ENCODE measurements at places on chromosomes 11 and 22.

GRCh38 chr22:41000941-41001721 is 50.0 kb downstream of the RBX1 start:
- no peak for DNase-seq

- no peak for DNase-seq
These were observed 33.7 kb upstream of the USP47 start for GRCh38 chr11:11807811-11808782.

DNA sequence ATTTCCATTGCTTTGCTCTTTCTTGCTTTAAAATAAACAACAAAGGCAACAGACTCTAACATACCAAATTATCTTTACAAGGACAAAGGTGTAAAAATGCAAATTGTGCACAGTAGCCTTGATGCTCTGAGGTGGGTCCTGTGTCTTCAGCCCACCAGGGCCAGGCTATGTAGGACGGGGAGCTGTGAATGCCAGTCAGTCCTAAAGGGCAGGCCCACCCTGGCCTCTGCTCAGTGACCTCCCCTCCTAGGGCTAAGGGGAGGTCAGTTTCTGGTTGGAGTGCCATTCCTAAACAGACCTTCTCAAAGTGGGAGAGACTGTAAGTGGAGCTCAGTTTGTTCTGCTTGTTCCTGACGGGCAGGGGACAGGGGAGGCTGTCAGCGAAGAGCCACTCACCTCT is 78.0 kb upstream of the SUSD2 start:
- no peak for DNase-seq

- no peak for DNase-seq
These were observed 200.7 kb upstream of the TBCEL start for GRCh38 chr11:120823159-120823558.

DNA sequence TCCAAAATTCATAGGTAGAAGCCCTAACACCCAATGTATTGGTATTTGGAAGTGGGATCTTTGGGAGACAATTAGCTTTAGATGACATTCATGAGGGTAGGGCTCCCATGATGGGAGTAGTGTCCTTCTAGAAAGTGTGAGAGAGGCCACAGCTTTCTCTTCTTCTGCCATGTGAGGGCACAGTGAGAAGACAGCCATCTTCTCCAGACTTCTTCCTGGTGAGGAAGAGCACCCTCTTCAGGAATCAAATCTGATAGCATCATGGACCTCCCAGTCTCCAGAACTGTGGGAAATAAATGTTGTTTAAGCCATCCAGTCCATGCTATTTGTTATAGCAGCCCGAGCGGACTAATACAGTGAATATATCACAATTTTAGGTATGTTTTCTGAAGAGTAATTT is 96.9 kb downstream of the CNTN5 start:
- DNase-seq = no peak

- DNase-seq = no peak
These were observed at the start of gene RAB38 for GRCh38 chr11:88174709-88175568. TSS of gene RAB38 (minus strand) at chr11:88175443. CDS start at chr11:88175384, 59 bp downstream.

- DNase-seq = no peak
These were observed 556.3 kb upstream of the ANO3 start for GRCh38 chr11:25775603-25776002.

DNA sequence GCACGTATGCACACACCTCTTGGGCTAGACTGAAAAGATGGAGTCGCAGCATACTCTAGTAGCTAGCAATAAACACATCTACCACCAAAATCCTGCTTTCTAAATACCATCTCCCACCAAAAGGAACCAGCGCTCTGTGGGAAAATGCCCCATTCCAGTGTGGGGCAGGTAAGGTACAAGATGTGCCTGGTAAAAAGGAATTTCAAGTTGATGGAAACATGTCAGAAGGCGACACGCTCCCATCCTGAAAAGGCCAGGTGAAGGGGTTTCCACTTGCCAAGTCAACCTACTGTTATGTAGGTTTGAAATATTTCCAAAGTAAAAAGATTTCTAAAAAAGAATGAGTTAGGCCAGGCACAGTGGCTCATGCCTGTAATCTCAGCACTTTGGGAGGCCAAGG is 8.8 kb downstream of the DGCR2 start:
- no peak for DNase-seq

GRCh38 chr11:66006891-66007176 is 4.5 kb downstream of the BANF1 start:
- DNase-seq = no peak

DNA sequence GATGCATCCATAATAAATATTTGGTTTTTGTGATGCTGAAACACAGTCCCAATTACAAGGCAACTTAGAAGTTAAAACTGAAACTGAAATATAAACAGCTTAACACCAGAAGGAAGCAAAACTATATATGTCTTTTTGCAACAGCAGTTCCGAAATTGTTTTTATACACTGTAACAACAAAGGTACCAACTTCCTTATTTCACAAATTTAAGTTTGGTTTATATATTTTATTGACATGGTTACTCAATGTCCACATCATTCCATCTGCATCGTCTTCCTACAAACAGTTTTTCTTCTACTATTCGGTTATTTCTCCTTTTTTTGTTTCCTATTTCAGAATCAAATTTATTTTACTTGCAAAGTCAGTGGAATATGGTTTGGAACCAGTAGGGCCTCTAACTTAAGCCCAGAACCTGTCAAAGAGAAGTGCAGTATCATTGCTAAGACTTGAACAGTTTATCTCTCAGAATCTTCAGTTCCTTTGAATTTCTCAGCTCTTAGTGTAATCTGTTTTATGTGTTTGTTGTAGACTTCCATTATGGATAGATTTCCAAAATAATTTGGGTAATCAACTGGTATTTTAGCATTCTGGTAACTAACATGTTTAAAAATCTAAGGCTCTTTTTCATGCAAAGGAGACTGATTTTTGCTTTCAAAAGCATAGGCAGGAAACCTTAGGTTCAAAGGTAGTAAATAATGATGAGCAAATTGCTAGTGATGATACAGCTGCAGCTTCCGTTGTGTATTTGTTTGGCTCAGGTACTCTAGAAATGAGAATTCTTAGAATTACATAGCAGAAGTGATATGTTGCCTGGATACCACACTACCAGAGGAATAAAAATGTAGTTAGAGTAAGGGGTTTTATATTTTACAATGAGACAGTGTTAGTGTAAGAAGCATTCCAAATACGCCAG is 8.2 kb upstream of the HSPA8 start:
- no peak for DNase-seq

- no peak for DNase-seq
These were observed 116.8 kb downstream of the MED15 start for GRCh38 chr22:20624161-20624616.

GRCh38 chr11:34855021-34855753 is 61.0 kb downstream of the APIP start:
- no peak for DNase-seq

- no peak for DNase-seq
These were observed 20.8 kb downstream of the KCNA4 start for GRCh38 chr11:29996016-29996415.

- DNase-seq = no peak
These were observed 390.1 kb upstream of the B3GAT1 start for GRCh38 chr11:134802116-134802515.

DNA sequence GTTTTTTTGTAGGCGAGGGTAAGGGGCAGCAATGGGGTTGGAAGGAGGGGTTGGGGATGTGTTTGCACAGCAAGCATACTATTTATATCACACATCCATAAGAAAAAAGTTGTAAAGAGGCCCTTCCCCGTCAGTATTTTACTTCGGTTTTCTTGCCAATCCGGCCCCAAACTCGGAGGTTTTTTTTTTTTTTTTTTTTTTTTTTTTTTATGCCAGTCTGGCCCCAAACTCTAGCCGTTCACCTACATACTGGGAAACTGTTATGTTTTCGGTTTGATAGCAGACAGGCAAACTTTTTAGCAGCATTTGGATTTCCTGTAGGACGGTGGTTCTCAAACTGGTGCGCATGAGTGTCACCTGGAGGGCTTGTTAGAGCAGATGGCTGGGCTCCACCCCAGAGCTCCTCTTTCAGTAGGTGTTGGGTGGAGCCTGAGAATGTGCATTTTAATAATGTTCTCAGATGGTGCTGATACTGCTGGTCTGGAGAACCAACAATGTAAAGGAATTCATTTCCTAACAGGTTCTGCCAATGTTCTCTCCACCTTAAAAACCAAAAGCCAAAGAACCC is 76.5 kb upstream of the ZBED5 start:
- DNase-seq = no peak

DNA sequence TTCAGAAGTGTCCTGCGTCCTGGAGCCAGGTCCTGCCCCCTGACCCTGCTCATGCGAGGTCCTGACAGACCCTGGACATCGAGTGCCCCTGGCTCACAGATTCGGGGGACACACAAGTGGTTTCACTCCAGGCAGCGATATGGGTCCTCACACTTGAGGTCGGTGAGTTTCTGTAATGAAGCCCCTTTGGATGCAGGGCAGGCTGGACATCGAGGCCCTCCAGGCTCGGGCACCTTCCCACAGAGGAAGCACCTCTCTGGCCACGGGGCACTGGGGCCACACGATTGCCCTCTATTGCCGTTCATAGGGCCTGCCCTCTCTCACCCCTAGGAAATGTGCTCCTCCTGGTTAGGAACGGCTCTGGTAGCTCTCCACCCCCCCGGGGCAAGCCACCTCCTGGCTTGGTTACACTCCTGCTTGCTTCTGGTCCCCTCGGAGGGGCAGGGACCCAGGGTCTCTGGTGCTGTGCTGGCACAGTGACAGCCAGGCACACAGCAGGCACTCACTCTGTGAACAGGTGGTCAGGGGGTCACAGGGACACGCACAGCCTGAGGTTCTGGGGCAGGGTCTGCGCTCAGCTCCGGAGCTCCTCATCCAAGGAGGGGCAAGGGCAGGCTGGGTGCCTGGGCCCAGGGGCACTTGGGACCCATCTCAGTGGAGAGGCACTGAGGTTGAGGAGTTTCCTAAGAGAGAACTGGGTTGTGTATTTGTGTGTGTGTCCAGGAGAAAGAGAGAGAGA is 907.7 kb downstream of the BRD1 start:
- DNase-seq = no peak

DNA sequence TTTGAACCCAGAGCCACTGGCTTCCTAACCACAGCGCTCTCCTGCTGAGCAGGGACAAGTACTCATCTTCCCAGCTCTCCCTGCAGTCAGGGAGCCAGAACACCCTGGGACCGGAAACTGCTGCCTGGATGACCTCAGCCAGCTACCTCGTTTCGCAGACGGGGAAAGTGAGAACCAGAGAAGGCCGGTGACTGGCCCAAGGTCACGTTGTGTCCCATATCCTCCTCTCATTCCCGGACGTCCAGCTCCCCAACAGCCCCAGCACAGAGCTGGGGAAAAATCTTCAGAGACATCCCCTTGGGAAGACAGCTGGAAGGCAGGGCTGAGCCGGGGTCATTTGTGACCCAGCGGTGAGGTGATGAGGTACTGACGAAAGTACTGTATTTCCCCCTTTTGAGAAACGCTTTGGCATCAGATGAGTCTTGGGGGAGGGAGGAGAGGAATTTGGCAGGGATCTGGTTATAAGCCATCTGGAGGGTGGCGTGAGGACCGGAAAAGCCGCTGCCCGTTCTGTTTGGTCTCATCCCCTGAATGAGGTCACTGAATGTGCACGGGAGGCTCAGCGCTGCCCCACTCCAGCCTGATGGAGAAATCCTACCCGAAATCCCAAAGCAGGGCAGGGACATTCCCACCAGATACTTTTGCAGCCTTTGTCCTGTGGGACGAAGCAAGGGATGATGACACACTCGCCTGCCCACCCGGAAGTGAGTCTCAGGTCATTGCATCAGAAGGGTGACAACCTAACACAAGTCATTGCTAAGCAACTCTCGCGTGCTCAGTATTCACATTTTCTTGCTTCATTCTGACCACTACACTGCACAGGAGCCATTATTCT is 41.1 kb downstream of the LIF start:
- no peak for DNase-seq

DNA sequence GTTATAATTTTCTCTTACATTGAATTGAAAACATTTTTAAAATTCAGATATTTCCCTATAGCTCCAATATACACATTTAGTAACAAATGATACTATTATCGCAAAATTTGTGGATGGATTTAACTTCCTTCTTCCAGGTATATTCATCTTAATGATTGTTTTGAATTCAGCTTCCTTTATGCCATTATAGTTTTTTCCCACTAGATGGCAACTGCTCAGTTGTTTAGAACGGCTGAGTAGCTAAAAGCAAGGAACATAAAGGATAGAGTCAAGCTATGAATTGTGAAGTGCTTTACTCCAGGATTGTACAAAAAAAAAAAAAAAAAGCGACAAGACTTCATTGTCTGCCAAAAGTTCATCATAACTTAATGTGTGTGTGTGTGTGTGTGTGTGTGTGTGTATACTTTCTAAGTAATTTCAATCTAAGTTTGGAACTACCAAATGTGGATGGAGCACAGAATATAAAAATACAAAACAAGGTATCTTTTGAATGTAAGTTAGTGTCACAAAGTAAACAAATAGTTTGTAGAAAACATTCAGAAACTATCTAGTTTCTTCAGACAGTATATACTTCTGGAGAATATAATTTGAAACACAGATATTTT is 846.4 kb downstream of the DLG2 start:
- no peak for DNase-seq

DNA sequence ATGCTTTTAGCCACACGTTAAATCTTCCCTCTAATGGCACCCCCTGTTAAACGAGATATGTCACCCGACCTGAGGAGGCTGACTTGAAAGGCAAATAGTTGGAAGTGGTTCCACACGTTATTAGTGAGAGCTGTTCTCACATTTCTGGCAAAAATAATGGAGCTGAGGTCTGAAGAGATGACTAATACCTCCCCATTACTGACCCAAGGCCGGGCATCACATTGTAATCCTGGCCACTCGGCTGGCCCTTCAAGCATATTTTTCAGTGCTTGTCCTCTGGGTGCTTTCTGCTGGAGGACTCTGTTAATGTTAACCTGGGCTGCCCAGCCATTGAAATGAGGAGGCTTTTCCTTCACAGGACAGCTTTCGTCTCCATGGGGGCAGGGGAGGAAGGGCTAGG is 260.0 kb upstream of the CADM1 start:
- DNase-seq = no peak

DNA sequence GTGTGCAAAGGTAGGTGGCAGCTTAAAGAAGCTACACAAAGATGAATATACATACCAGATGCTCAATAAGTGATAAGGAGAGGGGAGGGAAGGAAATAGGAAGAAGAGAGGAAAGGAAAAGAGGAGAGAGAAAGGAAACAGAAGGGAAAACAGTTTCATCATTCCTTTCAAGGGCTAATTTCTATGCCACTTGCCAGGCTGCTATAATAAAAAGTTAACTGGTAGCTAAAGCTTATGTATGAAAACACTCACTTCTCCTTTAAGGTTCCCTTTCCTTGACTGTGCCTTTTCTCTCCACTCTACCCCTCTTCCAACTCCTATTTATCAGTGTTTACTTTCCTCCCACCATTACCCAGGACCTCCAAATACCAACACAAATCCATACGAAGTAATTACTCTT is 347.9 kb downstream of the DLG2 start:
- no peak for DNase-seq

GRCh38 chr22:25970999-25971811 is 198.1 kb upstream of the SEZ6L start:
- no peak for DNase-seq

Measured in substantia nigra (tissue), 51 donors.